ENCODE measurements at places on chromosomes 1 and 21.

GRCh38 chr1:10692401-10693021, 103.9 kb downstream of the CASZ1 start:
- DNase-seq, result peak; percentile 69

DNA sequence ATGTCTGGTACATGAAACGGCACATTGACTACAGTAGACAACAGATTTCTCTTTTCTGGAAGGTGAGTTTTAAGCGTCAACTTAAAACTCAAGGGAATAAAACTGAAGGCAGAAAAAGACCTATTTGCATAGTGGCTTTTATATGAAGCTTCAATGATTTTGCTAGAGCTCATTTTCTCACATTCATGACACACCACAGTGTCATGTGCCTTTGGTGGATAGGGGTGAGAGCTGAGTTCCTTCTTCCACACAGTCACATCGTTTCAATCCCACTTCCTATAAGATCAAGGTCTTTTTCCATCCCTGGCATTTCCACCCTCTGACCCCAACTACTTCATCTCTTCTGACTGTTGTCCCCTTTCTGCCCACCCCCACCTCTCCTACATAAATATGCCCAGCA, 31.0 kb downstream of the IL12RB2 start:
- DNase-seq, result no peak

DNA sequence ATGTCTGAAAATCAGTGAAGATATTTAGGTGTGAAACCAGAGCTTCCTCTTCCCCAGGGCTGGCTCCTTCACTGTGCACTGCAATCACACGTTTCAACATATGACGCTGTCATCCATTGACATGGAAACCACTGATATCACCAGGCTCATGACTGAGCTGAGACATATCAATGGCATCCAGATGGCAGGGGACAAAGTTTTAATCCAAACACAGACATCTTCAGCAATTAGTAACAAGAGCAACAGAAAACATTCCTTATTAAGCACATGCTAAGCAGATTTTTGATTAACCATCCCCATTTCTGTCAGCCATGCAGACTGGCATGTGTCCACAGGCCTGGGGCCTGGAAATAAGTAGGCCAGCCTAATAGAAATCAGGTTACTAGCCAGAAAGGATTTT, 108.0 kb upstream of the ADAR start:
- no peak for DNase-seq

DNA sequence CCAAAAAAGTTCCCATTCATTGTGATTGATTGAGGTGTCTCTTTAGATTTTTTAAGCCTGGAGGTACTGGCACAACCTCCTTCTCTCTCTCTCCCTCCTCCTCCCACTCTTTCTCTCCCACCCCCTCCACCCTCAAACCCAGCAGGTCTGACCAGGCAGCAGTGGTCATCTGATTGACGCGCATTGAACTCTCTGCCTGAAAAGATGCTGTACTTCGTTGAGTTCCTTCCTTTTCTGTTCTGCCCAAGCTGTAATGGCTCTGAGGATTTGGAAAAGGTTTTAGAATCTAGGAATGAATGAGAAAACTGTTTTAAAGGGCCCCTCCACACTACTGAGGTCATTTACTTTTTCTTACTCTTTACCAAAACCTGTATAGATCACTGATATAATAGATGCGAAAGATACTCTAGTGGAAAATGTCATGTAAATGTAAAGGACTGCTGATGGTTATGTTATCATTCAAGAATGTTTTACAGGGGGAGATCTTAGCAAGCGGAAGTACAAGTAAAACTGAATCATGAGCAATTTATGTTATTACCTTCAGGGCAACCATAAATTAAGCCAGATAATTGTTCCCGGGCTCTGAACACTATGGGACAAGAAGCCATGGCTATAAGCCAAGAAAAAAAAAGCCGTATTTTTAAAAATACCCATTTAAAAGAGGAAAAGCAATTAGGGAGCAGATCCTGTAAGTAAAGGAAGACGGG, 25.2 kb upstream of the DYRK1A start:
- DNase-seq, result no peak

- no peak for DNase-seq
Measured at GRCh38 chr1:77672374-77672773, 10.1 kb downstream of the ZZZ3 start.

DNA sequence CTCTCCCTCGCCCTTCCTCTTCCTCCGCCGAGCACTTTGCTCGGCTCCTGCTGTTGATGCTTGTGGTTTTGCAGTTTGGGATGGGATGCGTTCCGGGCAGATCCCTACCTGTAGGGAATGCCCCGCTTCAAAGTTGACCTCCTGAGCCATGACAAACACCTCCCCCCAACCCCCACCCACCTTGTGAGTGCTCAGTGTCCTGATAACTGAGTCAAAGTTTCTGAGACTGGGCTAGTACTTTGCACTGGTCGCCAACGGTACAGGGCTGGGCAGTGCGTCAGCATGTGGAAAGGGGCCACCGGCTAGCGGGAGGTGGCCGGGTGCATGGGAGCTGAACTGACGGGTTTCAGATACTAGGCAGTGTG, 771 bp downstream of the RABGAP1L start:
- peak; percentile 12 for DNase-seq

- DNase-seq, result no peak
Measured at GRCh38 chr1:165389609-165390008, 33.1 kb upstream of the LMX1A start.

GRCh38 chr1:28631713-28632112, 11.2 kb downstream of the TAF12 start:
- DNase-seq, result no peak

DNA sequence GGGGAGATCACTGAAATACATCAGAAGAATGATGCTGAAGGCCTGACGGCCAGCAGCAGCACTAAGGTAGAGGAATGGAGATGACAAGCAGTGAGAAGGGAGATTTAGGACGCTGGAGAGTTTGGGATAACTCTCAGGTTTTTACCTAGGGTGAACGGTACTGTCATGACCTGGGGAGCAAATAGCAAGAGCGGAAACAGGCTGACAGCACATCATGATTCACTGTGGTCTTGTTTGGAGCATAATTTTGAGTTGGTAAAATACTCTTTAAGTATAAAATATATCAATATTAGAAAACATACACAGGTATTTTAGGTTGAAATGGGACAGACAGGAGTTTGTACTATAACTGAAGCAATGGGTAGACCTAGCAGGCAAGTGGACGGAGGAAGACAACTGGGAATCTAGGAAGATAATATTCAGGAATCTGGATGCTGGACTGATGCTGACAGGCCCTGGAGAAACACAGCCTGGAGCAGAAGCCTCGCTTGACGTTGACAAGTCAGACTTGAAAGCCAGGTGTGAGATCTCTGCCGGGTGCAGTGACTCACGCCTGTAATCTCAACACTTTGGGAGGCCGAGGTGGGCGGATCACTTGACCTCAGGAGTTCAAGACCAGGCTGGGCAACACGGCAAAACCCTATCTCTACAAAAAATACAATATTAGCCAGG, 33.3 kb downstream of the ALG14 start:
- DNase-seq, result no peak

DNA sequence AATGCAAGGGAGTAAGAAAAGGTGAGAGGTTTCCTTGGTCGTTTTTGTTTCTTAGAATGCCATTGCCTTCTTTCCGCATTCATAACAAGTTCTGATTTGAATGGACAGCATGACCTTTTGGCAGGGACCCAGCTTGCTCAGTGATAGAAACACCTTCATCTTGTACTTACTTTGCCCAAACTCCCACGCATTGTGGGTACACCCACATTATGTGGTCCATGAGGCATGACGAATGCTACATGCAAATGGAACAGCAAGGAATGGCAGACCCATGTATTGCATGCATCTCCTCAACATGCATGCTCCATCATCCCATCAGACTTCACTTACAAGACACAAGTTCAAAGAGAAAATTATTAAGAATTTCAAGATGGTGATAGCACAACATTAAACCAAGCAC, 102.8 kb downstream of the CDC7 start:
- no peak for DNase-seq

DNA sequence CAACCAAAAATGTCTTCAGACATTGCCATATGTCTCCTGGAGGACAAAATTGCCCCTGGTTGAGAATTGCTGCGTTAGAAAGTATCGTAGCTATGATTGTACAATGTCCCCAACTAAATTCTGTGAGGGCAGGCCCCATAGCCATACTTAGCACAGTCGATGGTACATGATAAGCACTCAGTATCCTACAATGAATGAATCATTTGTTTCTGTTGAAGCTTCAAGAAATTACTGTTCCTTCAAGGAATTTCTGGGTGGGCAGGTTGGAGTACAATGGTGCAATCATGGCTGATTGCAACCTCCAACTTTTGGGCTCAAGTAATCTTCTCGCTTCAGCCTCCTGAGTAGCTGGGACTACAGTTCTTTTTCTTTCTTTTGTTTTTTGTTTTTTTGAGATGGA, 4.7 kb downstream of the CAP1 start:
- DNase-seq, result no peak

GRCh38 chr21:17428484-17428869, 84.4 kb upstream of the CXADR start:
- DNase-seq, result no peak

DNA sequence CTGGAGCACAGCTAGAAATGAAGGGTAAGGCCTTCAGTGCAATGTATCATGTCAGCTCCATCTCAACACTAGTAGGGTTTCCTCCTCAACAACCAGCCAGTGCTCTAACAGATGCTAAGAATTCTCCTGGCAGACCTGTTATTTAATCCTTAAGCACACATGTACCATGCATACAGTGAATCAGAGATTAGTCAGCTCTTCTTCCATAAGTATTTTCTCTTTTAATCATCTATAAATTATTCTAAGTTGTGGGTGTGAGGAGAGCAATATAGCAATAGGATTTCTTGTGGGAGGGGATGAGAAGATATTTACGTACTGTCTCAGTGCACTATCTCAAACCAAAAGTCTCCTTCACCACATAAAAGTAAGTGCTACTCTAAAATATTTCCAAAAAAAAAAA, 95.3 kb downstream of the COP1 start:
- DNase-seq, result no peak

DNA sequence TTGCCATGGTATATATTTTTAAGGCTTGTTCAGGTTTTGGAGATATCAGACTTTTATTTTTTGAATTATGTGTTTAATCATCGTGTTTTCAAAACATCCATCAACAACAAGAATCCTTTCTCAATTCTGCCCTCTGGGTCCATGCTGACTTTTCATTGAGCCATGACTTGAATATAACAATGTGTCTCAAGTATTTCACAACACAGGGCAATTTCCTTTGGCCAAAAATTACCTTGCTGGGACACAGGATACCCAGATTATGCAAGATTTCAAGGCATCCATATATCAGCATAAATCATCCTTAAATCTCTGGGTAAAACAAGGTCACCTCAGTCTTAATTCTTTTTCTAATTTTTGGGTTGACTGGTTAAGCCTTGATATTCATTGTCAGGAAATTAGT, 411.2 kb upstream of the USP24 start:
- DNase-seq, result no peak

DNA sequence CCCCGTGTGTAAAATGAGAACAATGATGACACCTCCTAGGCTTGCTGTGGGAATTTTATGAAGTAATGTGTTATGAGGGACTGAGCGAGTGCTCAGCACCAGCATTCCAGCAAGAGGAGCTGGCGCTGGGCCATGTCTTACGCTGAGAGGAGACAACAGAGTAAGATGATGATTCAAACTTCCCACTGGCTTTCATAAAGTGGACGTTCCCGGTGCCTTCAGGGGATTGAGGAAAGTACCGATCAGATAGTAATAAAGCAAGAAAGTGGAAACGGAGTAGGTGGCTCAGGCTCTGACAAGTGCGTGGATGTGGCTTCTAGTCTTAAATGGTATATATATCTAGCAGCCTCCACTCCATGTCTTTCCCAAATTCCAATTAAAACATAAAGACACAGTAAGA, 23.8 kb downstream of the EPHA10 start:
- DNase-seq, result no peak

GRCh38 chr1:87642581-87643221, 314.0 kb downstream of the LMO4 start:
- no peak for DNase-seq

DNA sequence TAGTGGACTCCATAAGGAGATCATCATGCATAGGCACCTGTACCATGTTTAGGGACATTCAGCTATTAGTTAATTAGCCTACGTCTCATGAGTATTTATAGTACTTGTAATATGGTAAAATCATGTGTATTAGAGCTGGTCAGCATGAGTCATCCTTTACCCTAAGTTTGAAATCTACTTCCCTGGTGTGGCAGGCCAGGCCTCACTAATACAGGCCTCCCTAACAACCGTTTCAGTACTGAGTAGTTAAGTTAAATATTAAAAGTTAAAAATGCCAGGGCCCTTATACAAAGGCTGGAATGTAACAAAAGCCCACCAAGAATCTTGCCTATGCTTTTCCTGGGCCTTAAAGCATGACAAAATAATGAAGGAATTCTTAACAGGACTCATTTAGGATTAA, 356.3 kb upstream of the DPYD start:
- no peak for DNase-seq

DNA sequence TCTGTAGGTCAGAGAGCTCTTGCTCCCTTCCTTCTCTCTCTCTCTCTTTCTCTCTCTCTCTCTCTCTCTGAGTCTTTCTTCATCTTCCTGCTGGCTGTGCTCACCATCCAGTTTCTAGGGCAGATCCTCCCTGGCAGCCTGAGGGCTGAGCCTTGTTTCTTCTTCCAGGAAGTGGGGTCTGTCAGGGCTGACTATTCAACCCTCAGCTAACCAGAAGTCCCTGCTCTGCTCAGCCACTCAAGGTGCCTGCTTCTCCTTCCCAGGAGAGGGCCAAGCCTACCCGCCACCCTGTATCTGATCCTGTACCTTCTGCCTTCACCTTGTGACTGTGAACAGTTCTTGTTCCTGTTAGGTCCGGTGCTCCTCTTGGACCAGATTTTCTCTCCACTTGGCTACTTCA, 107.6 kb upstream of the ETV3 start:
- DNase-seq, result no peak

DNA sequence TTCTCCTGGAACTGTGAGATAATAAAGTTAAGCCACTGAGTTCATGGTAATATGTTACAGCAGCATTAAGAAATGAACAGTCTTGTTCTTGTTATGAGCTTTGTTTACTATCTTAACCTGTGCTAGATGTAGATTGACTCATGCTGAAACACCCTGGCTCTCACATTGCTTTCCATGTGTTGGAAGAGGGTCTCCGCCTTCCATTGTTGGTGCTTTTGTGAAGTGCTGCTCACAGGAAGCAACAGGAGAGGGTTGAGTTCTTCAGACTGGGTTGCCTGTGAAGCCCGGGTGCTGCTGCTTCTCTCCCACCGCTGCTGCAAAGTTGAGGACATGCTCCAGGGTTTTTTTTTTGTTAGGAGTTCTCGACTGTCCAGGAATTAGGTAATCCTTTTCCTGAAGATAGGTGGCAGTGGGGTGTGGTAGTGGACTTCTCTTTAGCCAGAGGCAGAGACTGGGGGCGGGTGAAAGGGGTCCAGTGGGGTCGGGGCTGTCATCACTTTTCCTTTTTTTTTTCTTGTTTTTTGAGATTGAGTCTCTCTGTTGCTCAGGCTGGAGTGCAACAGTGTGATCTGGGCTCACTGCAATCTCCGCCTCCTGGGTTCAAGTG, 28.7 kb upstream of the HMGN1 start:
- no peak for DNase-seq

All from stimulated activated CD4-positive, alpha-beta T cell treated with anti-CD3 and anti-CD28 coated beads, Interleukin-4, amount 100 ng/mL, for 4 hours (primary cell).